Tongue (tissue), 3 donors: ENCODE measurements at places on chromosomes 3 and 15. TPM values are rescaled to one million over a fixed set of nuclear protein-coding genes. Genes with fewer than 3 reads are reported as not detected.

- DNase-seq, result no peak
Observed at GRCh38 chr3:148208975-148209374, 488.7 kb upstream of the AGTR1 start.

- peak; percentile 14 for DNase-seq
Observed at GRCh38 chr3:2354702-2355101, 256.0 kb downstream of the CNTN4 start.

DNA sequence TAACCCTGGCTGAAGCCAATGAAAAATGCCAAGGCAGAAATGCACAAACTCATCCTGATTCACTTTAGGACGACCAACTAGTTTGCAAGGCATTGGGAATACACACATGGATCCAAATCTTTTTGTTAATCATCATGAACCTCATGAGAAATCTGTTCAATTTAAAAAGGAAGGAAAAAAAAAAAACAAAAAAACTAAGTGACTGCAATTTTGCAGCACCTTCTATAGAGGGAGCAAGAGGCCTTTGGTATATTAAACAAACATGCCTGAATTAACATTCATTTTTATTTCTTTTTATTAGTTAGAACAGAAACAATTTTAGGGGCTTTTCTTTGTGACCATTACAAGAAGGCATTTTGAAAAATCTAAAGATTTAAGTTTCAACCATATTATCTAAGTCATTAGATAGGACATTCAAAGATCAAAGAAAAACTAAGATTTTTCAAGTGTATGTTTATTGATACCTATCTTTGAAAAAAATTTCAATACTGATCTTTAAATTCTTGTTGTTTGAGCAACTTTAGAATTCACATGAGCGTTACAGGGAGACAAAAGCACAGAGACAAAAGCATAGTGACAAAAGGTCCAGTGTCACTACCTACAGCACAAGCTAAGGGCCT is 182.4 kb downstream of the CBLB start:
- DNase-seq, result peak; percentile 32

GRCh38 chr15:34501131-34501530 is 63.5 kb upstream of the GOLGA8A start:
- DNase-seq, result no peak

DNA sequence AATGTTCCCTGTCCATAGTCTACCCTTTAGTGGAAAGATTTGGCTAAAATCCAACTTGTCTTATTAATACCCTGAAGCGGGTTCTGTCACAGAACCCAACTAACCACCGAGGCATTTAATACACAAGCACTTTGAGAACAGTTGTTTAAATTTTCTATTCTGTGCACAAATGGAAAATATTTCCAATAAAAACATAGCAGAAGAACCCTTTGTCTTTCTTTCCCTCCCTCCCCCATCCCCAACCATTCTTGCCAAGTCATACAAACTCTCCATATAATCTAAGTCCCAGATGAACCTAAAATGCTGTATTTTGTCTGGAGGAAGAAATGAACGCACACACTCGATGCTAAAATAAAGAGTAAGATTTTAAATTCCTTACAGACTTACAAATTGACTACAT is 126.9 kb upstream of the STRIT1 start:
- peak; percentile 63 for DNase-seq

GRCh38 chr3:137992592-137992991 is 17.4 kb upstream of the CLDN18 start:
- no peak for DNase-seq

DNA sequence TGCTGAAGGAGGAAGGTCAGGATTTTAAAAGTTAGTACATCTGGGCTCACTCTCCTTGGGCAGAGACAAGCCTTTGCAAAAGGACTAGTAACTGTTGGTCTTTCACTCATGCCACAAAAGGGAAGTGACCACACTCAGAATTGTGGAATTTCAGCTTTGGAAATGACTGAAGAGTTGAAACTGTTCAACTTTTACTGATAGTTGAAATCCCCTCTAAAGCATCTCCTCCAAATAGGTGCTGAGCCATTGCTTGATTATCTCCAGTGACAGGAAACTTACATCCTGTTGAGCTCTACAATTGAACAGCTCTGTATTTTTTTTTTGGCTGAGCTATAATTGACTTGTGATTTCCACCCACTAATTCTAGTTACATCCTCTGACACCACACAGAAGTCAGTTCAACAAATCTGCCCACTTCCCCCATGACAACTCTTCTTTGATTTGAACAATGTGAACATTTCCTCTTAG is 254.8 kb upstream of the TPRG1 start:
- no peak for DNase-seq

DNA sequence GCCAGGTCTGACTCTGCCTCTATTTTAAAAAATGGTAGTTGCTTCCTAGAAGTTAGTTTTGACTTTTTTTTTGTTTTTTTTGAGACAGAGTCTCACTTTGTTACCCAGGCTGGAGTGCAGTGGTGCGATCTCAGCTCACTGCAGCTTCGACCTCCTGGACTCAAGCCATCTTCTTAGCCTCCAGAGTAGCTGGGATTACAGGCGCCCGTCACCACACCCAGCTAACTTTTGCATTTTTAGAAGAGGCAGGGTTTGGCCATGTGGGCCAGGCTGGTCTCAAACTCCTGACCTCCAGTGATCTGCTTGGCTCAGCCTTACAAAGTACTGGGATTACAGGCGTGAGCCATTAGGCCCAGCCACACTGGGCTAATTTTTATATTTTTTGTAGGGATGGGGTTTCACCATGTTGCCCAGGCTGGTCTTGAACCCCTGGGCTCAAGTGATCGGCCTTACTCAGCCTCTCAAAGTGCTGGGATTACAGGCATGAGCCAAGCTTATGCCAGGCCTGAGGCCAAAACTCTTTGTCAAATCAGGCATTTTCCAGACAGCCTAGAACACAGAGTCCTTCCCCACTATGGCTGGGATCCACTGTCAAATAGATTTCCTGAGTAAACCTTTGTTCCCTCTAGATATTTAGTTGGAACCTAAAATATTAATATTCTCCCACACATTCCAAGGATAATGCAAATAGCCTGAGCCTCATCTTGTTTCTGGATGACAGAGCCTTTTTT is 13.7 kb downstream of the C3orf62 start:
- DNase-seq, result no peak

DNA sequence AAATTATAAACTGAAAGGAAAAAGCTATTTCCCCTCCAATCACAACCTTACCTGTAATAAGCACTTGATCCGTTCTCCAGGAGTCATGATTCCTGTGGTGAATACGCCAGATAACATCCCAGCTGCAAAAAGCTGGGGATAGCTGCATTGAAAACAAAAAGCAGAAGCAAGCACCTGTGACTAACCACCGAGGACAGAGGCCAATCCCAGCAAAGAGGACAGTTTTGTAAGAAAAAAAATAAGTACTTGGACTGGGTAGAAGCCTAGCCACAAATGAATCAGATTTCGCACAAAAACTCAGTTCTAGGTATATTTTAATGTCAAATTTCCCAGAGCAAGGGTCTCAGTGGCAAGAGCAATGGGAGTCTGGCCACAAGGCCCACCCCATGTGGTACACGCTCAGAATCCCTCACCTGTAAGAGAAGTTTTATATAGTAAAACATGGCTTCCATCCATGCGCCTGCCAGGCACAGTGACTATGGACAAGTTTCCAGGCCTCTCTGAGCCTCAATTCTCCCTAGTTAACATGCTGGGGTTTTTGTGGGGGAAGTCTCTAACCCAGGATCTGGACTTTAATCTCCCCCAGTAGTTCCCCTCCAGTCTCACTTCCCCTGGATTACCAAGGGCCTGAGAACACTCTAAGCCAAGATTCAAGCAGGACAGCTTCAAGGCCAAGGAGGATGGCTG is 19.2 kb downstream of the SLC25A20 start:
- DNase-seq, result no peak

- no peak for DNase-seq
Observed at GRCh38 chr3:188156056-188156455, 2.1 kb downstream of the LPP start.

GRCh38 chr3:50138266-50139200 is 16.6 kb upstream of the SEMA3F start:
- peak; percentile 71 for DNase-seq

DNA sequence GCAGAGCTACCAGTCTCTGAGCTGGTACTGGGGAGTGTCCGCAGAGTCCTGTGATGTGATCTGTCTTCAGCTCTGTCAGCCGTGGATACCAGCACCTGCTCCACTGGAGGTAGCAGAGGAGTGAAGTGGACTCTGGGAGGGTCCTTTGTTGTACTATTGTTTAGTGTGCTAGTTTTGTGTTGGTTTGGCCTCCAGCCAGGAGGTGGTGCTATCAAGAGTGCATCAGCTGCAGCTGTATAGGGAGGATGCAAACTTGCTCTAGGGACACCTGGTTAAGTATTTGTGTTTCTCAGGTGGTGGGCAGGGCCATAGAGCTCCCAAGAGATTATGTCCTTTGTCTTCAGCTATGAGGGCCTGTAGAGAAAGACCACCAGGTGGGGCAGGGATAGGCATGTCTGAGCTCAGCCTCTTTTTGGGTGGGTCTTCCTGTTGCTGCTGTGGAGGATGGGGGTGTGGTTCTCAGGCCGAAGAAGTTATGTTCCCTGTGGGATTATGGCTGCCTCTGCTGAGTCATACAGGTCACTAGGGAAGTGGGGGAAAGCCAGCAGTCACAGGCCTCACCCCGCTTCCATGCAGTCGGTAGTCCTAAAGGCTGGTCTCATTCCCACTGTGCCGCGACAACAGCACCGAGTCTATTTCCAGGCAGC is 443.2 kb upstream of the TBL1XR1 start:
- DNase-seq, result no peak

GRCh38 chr3:72128921-72129320 is 344.0 kb upstream of the PROK2 start:
- DNase-seq, result no peak

- no peak for DNase-seq
Observed at GRCh38 chr15:78837543-78837942, 26.3 kb upstream of the ADAMTS7 start.

- DNase-seq, result no peak
Observed at GRCh38 chr3:142897807-142898206, 8.9 kb upstream of the PCOLCE2 start.

DNA sequence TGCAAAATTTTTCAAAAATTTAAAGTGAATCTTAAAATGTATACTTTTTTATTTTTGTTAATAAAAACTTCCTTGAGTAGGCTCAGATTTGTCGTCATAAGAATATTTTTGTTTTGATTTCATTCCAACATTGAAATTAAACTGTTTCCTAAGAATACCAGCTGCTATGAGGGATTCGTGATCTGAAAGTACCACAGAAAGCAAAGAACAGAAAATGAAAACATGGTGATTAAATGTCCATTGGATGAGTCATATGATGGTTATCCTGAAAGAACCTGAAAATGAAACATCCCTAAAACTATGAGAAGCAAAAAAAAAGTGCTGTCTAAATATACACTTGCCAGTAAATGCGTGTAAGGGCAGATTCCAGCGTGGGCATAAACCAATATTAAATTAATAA is 143.8 kb downstream of the GMNC start:
- peak; percentile 5 for DNase-seq

- DNase-seq, result no peak
Observed at GRCh38 chr15:91873138-91873536, 19.6 kb downstream of the SLCO3A1 start.

- DNase-seq, result no peak
Observed at GRCh38 chr15:61685971-61686370, 374.3 kb downstream of the VPS13C start.

GRCh38 chr3:62938583-62938982 is 63.4 kb upstream of the CADPS start:
- DNase-seq, result no peak

- DNase-seq, result no peak
Observed at GRCh38 chr15:73319460-73320245, 49.1 kb downstream of the HCN4 start.

- peak; percentile 82 for DNase-seq
Observed at GRCh38 chr15:58513008-58513407, 81.2 kb downstream of the LIPC start.

DNA sequence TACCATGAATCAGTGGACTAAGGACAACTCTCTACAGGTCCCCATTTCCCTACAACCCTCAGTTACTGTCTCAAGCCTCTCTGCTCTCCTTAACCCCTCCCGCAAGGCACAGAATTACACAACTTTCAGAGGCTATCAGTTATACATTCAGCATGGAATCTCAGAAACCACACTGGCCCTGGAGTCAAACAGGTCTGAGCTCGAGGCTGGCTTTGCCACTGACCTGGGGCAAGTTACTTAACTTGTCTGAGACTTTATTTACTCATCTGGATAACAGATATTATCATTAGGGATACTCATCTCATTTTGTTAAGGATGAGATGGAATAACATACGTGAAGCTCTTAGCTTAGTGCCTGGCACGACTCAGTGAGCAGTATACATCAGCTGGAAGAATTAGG is 95.2 kb downstream of the WDR76 start:
- no peak for DNase-seq

DNA sequence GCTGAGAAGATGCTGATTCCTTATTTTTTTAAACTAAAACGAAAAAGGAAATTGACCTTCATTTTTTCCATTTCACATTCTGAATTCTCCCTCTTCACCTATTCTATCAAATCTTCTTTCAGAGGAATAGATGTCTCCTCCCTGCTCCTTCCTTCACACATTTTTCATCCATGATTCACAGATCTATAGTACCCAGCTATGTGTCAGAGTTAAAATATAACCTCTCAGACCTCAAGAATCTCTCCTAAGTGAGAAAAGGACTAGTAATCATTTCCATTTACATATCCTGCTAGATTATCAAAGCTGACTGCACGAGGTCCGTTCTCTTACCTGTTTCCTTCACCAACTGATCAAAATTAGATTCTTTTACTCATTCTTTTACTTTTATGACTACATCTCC is 1297.6 kb upstream of the ALCAM start:
- no peak for DNase-seq

- peak; percentile 65 for DNase-seq
Observed at GRCh38 chr15:51403072-51403878, 61.8 kb downstream of the GLDN start.

DNA sequence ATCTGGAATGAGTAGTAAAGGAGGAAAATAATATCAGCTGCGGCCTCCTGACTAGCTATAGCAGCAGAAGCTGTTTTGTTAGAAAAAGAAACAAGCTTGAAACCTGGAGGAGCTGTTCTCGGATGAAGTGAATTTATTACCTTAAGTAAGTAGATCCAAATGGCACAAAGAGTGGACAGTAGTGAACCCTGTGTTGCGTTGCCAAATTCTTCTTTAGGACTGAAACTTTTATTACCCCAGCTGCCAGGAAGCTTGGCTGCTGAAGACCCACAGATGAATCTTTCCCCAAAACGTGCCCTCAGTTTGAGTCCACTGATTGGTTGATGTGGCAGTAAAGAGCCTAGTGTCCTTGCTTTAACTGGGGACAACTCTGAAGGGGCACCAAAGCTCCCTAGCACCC is 366.8 kb upstream of the GBE1 start:
- no peak for DNase-seq

- no peak for DNase-seq
Observed at GRCh38 chr3:159451067-159451466, 537.6 kb upstream of the IL12A start.

CCDC191 gene
- 4.3 TPM for total RNA-seq

MAP3K13 gene
- total RNA-seq, result 20.8 TPM

TNFAIP8L3 gene
- total RNA-seq, result 6.5 TPM

OIP5 gene
- total RNA-seq, result 2.9 TPM

SEMA3G gene
- 14.0 TPM for total RNA-seq

ITIH1 gene
- total RNA-seq, result not detected

TMIE gene
- not detected for total RNA-seq

EFCC1 gene
- total RNA-seq, result 1.3 TPM

RTF1 gene
- total RNA-seq, result 46.4 TPM
